ENCODE measurements at places on chromosomes 7 and 10. TPM values are rescaled to one million over a fixed set of nuclear protein-coding genes. Genes with fewer than 3 reads are reported as not detected.
A peak's percentile ranks its signal among the peaks of the same experiment; 100 is the strongest.

DNA sequence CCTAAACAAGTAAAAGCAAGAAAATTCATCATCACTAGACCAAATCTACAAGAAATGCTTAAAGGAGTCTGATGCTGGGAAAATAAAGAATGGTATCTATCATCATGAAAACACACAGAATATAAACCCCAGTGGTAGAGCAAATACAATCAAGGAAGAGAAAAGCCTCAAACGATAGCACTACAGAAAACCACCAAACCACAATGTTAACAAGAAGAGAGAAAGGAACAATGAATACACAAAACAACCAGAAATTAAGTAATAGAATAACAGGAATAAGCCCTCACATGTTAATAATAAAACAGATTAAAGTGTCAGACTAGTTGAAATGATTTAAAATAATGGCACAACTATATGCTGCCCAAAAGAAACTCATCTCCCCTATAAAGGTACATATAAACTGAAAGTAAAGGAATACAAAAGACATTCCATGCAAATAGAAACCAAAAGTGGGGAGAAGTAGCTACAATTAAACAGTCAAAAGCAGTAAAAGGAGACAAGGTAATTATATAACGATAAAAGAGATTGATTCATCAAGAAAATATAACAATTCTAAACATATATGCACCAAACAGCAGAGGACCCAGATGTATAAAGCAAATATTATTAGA, 77.3 kb downstream of the JMJD1C start:
- DNase-seq: no peak

EIF3B gene
- 387 TPM for total RNA-seq

- no peak for DNase-seq
These were observed 159.2 kb downstream of the KCNMA1 start for GRCh38 chr10:77478247-77478961.

MCM10 gene
- total RNA-seq: 68.1 TPM

PRF1 gene
- 8.6 TPM for total RNA-seq

- DNase-seq: no peak
These were observed 87.8 kb downstream of the LCOR start for GRCh38 chr10:96919785-96920430.

DPYSL4 gene
- total RNA-seq: not detected

DNA sequence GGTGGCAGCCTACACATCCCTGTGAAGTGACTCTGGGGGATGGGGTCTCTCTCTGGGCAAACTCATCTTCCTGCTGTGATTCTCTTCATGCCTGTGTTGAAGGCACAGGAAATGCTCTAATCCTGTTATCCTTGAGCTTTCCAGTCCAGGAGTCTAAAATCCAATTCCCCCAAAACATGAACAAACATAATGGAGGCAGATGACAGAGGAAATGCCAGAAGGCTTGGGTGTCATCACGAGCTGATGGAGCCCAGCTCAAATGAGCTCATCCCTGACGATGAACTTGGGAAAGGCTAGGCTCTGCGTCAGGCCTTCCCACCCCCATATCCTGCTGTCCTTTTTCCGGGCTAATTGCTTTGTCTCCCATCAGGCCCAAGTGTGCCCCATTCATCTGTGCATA, 165.9 kb upstream of the PODXL start:
- no peak for DNase-seq

DNA sequence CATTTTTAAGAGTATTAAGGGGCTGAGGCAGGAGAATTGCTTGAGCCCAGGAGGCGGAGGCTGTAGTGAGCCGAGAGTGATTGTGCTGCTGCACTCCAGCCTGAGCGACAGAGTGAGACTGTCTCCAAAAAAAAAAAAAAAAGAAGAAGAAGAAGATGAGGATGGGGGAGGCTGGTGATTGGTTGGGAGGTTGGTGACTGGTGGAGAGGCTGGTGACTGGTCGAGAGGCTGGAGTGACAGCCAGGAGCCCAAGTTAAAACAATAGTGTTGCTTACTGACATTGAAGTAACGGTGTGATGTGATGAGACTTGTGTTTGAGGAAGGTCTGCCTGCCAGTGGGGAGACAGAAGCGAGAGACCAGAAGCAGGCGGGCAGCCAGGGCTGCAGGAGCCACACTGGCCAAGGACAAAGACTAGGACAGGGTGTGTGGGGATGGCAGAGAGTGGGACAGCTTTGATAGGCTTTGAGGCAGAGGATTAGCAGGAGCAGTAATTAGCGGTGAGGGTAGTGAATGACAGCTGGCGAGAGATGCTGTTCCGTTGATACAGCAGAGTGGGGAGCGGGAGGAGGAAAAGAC, 4.9 kb downstream of the SRRT start:
- DNase-seq: peak; percentile 21

GRCh38 chr7:149544028-149544427, 46.4 kb upstream of the ZNF746 start:
- DNase-seq: no peak

DNA sequence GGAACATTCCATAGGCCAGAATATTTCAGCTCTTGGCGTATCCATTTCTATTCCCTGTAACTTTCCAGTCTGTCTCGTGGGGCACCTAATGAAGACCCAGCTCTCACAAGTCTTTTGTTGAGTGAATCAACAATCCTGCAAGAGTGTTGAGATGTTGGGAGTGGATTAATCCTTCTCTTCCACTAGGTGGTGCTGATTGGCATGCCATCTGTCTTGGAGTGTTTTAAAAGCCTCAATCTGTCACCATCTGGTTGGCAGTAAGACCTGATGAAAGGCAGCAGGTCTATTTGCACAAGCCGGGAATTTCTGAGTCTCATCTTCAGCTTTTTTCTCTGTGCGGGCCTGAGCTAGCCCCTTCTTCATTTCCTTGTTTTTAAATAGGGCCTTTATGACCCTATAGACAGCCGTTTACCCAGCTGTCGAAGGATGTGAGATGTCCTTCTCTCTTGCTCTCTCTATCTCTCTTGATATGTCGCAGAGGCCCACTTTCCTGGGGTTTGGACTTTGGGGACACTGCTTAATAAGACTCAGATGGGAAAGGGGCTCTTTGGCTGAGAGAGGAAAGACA, 180.5 kb downstream of the ZNF365 start:
- peak; percentile 33 for DNase-seq

- no peak for DNase-seq
These were observed 124.5 kb upstream of the KCTD7 start for GRCh38 chr7:66504131-66504530.

- no peak for DNase-seq
These were observed 395.5 kb upstream of the POM121L12 start for GRCh38 chr7:52639981-52640380.

DNA sequence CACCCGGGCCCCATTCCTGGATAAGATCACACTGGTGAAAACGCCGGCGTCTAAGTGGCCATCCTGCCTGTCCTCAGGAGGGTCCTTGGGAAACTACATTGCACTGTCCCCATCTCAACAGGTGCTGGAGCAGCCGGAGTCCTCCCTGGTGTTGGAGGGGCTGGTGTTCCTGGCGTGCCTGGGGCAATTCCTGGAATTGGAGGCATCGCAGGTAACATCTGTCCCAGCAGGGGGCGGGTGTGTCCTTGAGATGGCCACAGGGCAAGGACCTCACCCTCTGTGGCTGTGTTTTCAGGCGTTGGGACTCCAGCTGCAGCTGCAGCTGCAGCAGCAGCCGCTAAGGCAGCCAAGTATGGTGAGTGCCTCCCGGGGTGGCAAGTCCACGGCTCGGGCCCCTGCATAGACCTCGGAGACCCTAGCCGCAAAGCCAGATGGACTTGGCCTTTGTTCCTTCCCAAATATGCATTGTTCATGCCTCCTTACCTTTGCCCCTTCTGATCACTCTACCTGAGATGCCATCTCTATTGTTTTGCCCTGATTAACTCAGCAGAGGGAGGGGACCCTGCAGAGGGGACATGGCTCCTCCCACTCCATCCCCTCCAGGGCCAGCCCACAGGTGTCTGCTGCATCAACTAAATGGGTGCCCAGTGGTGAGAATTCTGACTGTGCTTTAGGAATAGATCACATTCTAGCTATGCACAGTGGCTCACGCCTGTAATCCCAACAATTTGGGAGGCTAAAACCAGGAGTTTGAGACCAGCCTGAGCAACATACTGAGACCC, 23.8 kb downstream of the ELN start:
- DNase-seq: peak; percentile 80

CCL24 gene
- 0.45 TPM for total RNA-seq

- no peak for DNase-seq
These were observed 164.1 kb downstream of the PTEN start for GRCh38 chr10:88027570-88027969.

GRCh38 chr7:27095897-27096767, at the start of gene HOXA1:
TSS of gene HOXA1 (minus strand) at chr7:27096000. CDS start at chr7:27095912, 88 bp downstream.
- DNase-seq: peak; percentile 6

GRCh38 chr10:6987536-6987945, 407.5 kb upstream of the PRKCQ start:
- DNase-seq: no peak

ABCA13 gene
- total RNA-seq: 0.69 TPM

- DNase-seq: no peak
These were observed 84.7 kb upstream of the GPR141 start for GRCh38 chr7:37598824-37599223.

DNA sequence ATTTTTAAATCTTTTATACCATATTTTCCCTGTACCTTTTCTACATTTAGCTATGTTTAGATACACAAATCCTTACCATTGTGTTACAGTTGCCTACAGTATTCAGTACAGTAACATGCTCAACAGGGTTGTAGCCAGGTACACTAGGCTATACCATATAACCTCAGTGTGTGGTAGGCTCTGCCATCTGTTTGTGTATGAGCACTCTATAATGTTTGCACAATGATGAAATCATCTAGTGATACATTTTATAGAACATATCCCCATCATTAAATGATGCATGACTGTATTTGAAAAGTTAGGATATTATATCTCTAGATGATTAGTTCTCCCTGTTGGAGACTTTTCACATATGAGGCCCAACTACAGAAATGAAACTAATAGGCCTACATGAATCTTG, 188.6 kb downstream of the STK31 start:
- no peak for DNase-seq

- DNase-seq: no peak
These were observed 357.2 kb downstream of the LRMDA start for GRCh38 chr10:75788394-75789205.

GRCh38 chr10:88343761-88344484, 239.2 kb downstream of the RNLS start:
- DNase-seq: no peak

- DNase-seq: no peak
These were observed 327.2 kb downstream of the MDFIC start for GRCh38 chr7:115249080-115249479.

DNA sequence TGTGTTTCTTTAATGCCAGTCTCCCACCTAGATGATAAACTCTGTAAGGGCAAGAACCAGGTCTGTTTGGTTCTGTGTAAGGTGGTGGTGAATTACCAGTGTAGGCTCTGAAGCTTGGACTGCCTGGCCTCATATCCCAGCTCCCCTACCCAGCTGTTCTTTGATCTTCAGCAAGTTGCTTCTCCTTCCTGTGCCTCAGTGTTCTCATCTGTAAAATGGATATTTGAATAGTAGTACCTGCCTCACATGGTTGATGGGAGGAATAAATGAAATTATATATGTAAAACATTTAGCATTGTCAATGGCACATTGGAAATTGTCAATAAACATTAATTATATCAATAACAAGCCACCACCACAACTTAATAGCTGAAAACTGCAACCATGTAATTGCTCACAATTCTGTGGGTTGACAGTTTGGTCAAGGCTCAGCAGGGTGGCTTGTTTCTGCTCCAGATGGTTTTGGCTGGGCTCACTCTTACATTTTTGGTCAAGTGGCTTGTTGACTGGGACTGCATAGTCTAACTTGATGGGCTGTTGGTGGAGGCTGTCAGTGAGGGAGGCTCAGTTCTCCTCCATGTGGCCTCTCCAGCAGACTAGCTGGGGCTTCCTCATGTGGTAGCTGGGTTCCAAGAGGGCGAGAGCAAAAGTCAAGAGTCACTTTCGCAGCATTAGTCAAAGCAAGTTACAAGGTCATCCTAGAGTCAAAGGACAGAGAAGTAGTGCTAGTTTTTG, 84.5 kb upstream of the DUSP5 start:
- no peak for DNase-seq

GRCh38 chr7:151809146-151809863, 67.6 kb downstream of the PRKAG2 start:
- no peak for DNase-seq

FGFBP3 gene
- total RNA-seq: 3.0 TPM

NRCAM gene
- 0.20 TPM for total RNA-seq

GRCh38 chr10:24642921-24643678, 80.6 kb downstream of the ARHGAP21 start:
- DNase-seq: peak; percentile 72

DNA sequence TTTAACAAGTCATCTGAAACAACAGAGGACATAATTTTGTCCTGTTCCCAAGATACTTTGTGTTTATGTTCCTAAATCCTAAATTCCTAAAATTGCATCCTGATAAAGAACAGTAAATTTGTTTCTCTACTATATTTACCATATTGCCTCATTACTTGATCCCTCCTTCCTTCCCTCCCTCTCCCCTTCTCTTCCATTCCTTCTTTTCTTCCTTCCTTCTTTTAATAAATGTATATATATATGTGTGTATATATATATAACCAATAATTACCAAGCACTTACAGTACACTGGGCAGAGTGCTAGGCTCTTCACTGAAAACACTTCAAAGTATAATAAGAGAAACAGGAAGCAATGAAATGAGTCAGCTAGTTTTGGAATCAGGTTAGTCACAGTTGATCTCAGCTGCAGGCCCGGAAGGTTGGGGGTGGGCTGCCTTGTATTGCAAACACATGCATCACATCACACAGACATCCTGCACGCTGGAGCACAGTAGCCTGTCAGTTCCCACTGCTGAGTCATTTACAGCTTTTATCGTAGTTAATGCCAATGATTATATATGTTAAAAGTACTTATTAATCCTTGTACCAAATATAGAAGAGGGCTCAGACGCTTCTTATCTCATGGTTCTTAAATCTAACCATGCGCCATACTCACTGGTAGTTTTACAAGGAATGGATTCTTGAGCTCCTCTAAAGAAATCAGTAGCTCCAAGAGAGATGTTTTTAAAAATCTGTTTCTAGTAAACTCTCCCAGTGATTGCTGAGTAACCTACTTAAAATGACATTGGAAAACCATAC, 551.7 kb downstream of the GRM8 start:
- DNase-seq: peak; percentile 83

DNA sequence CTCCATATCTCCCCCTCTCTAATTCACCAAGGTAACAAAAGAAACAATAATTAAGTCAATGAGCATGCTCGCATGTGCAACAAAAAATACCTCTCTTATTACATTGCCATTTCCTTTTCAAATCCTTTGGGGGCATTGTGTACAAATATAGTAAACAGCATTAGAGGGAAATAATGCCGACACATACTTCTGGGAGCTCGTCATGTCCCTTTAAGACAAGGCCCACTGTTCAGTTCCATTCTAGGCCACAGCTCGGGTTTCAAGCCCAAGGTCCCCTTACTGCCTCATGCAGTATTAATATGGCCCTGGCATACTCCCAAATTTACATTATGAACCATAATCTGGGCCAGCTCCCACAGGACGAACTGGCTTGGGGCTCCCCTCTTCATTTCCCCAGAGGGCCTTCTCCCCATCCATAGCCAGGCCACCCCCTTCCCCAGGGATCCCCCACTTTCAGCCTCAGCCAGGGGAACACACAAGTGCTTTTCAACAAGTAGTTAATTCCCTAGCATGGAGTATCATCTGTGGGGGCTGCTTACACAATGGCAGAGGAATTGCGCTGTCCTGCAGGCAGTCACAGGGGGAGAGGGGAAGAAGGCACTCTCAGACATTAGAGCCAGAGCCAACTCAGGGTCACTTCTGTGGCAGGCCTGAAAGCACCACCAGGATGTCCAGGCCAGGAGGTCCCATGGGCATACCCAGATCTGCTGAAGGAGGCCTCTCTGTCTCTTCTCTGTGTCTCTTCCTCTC, 110.6 kb downstream of the KCNMA1 start:
- DNase-seq: no peak

- no peak for DNase-seq
These were observed 991.4 kb downstream of the CCSER2 start for GRCh38 chr10:85319826-85320225.

GRCh38 chr10:35526746-35527145, 78.4 kb upstream of the GJD4 start:
- no peak for DNase-seq
